NCI-H1417 (cell line): ENCODE measurements at places on chromosomes 2 and 18.

- no peak for DNase-seq
These were observed 75.9 kb upstream of the MAP4K3 start for GRCh38 chr2:39512941-39513340.

GRCh38 chr2:196989496-196989895 is 63.0 kb upstream of the PGAP1 start:
- no peak for DNase-seq

GRCh38 chr2:213991453-213992108 is 419.3 kb upstream of the VWC2L start:
- no peak for DNase-seq

DNA sequence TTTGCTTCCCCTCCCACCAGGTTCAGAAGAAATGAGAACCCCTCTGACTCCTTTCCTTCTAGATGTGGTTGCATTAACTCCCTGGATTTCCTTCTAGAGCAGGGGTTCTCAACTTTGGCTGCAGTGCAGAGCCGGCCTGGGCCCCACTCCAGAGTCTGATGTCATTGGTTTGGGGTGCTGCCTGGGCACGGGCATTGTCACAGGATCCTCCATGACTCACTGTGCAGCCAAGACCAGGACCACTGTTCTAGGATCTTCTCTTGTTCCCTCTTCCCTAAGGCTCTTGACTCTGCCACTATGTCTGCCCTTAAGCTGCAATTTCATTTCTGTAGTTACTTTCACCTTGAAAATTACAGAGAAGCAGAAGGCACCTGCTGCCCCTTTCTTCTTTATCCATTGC is 31.8 kb downstream of the TBC1D8 start:
- DNase-seq: no peak
